Spinal cord (tissue), 10 donors: ENCODE measurements at places on chromosomes 3 and 15. TPM values are rescaled to one million over a fixed set of nuclear protein-coding genes. Genes with fewer than 3 reads are reported as not detected.

Gene PLA2G4E
- total RNA-seq = not detected

DNA sequence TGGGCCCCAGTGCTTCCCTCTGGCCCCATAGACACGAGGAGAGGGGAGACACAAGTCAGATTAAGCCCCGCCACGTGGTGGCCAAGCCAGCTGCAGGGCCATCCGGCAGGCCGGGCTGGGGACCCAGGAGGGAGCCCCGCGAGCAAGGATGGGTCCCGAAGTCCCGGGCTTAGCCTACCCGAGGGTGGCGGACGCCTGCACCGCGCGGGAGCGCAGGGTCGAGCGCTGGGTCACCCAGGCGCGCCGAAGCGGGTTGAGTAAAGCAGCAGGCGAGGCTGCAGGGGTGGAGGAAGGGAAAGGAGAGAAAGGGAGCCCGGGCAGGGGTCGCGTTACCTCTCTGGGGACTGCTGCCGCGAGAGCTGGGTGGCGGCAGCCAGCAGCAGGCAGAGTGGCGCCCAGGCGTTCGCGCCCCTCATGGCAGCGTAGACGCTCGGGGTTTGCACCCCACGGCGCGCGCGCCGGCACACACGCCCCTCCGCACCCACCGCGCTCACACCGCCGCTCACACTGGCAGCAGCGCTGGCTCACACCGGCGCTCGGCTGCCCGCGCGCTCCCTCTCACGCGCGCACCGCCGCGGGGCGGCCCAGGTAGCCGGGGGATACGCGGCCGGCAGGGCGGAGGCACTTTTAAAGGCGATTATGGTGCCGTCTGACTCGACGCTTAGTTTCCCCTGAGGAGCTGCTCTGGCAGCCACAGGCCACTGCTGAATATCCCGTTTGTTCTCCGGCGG, at the start of gene PCOLCE2:
PCOLCE2 (minus strand) TSS at position 603 of the 731 bp plus-strand sequence; CDS start at position 416, 187 bp downstream.
- DNase-seq = peak; percentile 72

- no peak for DNase-seq
Measured at GRCh38 chr15:31062911-31063310, 38.6 kb downstream of the TRPM1 start.

DNA sequence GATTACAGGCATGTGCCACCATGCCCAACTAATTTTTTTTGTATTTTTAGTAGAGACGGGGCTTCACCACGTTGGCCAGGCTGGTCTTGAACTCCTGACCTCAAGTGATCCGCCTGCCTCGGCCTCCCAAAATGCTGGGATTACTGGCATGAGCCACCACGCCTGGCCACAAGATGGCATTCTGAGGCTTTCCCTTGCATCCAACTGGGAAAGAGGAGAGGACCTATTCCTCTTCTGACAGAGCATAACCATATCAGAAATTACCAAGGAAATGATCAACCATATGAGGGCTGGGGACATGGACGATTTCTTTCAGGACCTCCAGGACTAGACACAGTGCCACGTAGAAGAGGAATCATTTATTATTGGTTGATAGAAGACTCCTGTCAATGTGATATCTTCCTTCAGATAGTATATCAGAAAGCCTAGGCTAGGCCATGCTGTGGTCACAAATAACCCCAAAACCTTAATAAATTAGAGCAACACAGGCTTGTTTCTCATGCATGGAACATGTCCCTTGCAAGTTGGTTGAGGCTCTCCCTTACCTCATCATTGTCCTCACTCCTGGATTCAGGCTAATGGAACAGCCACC, 372.3 kb upstream of the IL12A start:
- no peak for DNase-seq

DNA sequence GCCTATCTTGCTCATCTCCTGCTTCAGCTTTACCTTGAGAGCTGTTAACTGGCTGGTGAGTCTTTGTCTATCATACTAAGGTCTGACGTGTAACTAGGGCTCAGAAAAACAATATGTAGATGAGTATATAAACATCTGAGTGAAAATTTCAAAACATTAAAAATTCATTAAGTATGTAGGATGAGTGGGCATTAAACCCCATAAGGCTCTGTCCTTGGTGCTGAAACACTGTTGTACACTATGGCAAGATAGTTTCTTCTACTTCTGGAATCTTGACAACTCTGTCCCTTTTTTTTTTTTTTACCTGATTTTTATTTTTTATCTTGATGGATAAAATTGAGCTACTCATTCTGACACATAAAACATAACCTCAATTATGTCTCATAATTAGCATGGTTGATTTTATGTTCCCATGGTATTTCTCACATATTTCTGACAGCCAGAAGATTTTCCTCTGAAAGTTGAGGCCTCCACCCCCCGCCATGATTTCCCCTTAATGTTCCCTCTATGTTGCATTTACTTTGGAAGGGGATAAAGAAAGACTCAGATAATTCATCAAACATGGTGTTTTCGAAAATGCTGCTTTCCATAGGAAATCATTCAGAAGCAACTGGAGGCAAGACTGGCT, 54.3 kb downstream of the DGKG start:
- DNase-seq = no peak
